ENCODE measurements at places on chromosomes 6 and 20. TPM values are rescaled to one million over a fixed set of nuclear protein-coding genes. Genes with fewer than 3 reads are reported as not detected.

- no peak for DNase-seq
These were observed 326.9 kb downstream of the UBE3D start for GRCh38 chr6:82738773-82739172.

Gene DNAH8
- polyA plus RNA-seq, result not detected

- DNase-seq, result no peak
These were observed 7.8 kb downstream of the NFYA start for GRCh38 chr6:41080621-41081020.

Gene SPAG4
- 0.89 TPM for polyA plus RNA-seq

Gene EEF1E1
- 94.0 TPM for polyA plus RNA-seq

Gene UBD
- not detected for polyA plus RNA-seq

DNA sequence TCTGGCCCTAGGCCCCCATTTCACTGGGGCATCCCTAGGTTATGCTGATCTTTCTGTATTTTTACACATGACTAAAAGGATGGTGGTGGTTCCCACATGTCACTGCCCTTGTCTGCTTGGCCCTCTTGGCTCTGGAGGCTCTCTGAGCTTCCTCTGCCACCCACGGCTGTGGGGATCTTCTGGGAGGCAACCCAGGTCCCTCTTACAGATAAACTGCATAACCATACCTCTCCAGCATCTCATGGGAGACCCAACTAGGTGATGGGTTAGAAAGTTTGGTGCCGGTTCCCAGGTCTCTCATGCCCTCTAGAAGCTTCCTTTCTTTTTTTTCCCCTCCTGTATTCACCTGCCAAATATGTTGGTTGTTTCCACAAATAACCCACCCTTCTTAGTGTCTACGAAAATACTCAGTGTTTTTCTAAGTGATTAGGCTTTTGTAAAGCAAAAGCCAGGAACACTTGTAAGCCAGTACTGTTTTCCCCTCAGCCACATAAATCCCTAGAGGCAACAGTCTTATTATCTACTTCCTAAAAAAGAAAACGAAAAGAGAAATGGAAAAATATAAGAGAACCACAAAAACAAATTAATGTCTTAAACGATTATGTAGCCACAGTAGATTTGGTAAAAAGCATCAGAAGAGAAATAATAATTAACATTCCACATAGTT, 71.7 kb upstream of the SMLR1 start:
- DNase-seq, result no peak

GRCh38 chr6:129194306-129194941, 311.5 kb downstream of the LAMA2 start:
- no peak for DNase-seq

DNA sequence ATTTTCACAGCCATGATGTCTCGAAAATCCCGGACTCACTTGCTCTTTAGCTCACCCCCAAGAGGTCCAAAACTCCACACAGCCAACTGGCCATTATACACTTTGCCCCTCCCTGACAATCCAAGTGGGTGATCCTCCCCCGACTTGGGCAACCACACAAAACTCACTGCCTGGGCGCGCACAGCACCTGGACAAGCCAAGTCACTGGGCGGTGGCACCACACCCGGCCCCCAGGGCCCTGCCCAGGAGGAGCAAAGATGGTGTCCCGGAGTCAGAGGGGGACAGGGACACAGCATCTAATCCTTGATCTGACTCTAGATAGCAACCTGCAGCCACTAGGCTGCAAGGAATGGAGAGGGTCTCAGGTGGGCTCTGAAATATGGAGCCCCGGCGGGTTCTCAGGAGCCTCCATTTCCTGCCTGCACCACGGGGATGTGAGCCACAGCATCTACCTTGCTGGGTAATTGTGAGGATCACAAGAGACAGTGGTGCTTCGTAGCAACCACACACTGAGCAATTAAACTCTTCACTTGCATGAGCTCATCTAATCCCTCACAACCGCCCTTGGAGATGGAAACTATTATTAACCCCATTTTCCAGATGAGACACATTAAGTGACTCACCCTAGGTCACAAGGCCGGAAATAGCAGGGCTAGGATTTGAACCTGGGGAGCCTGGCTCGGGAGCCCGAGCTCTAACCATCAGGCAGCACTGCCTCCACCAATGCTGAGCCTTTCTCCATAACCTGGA, 66.6 kb downstream of the BMP7 start:
- no peak for DNase-seq

DNA sequence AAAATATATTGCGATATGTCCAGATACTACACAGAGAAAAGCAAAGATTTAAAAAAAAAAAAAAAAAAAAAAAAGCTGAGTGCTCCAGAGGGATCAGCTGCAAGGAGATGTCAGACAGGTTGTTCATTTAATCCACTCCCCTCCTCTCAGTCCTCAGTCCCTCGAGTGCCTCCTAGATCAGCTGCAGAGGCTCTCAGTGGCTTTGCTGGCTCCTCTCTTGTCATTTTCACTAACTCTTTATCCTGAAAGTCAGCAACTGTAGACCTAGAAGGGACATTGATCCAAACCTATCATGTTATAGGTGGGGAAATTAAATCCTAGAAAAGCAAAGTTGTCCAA, 61.6 kb downstream of the KIAA0319 start:
- DNase-seq, result no peak

DNA sequence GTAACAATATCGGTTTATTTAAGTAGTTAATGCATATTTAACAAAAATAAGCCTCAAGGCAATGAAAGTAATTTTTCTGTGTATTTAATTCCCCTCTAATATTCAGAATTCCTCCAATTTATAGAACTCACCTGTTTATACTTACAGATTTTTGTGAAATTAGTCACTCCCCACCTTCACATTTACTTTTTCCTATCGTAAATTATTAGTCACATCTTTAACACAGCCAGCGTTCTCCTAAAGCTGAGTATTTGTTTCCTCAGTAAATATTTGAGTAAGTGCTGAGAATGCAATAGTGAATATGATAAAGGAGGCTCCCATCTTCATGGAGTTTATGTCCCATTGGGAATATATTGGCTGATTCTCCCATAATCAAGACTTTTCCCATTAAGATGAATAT, 88.0 kb downstream of the SYCP2 start:
- no peak for DNase-seq

Gene OTOR
- polyA plus RNA-seq, result not detected

DNA sequence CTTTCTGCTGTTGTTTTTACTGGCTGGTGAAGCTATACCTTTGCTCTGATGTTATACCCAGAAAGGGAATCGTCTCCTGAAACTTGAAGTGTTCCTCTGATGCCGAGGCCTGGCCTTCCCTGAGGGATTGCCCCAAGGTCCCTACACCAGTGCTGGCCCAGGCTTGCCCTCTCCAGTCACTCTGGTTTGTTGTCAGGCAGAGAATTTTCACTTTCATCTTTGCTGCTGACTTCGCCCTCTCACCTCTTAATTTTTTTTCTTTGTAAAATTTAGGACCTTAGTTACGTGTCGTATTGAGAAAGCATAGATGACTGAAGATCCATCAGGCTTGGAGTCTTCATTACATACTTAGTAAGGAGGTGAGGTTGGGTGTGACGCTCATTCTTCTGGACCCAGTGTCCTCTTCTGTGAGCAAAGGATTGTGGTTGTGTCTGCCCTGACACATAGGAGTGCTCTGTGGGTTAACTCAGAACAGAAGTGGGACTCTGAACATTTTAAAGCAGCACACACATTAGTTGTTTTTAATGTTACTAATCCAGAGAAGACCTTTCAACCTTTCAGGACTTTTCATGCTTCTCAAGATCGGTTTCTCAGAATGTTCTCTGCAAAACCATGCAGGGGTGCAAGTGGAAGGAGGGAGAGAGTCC, 45.4 kb downstream of the TULP4 start:
- no peak for DNase-seq

DNA sequence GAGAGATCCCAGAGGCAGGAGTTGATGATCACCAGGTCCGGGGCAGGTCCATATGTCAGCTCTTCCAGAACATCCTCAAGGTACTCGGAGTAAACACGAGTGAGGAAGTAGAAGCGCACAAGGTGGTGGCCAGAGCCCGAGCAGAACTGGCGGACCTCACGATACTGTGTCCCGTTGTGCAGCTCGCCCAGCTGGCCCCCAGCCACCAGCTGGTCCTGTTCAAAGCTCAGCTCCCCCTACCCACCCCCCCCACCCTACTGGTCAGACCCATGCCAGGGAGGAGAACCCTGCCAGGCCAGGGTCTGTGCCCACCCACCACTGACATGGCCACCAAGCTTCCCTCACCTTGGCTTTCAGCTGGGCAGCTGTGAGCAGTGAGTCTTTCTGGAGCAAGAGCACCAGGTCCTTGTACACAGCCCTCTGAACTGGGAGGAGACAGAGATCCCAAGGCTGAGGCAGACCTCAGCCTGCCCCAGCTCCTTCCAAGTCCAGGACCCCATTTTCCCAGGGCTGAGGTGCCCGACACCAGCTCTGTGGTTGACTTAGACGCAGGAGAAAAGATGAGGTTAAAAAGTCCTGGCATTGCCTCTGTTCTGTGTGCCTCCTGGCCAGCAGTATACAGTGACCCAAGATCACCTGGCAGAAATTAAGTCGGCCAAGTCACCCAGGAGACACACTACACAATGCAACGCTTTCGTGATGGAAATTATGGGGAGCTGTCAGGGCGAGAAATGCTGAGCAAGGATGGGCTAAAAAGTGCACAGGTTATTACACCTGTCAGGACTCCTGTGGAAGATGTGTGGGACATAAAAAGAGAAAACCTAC, 1.4 kb downstream of the PCED1A start:
- DNase-seq, result no peak

DNA sequence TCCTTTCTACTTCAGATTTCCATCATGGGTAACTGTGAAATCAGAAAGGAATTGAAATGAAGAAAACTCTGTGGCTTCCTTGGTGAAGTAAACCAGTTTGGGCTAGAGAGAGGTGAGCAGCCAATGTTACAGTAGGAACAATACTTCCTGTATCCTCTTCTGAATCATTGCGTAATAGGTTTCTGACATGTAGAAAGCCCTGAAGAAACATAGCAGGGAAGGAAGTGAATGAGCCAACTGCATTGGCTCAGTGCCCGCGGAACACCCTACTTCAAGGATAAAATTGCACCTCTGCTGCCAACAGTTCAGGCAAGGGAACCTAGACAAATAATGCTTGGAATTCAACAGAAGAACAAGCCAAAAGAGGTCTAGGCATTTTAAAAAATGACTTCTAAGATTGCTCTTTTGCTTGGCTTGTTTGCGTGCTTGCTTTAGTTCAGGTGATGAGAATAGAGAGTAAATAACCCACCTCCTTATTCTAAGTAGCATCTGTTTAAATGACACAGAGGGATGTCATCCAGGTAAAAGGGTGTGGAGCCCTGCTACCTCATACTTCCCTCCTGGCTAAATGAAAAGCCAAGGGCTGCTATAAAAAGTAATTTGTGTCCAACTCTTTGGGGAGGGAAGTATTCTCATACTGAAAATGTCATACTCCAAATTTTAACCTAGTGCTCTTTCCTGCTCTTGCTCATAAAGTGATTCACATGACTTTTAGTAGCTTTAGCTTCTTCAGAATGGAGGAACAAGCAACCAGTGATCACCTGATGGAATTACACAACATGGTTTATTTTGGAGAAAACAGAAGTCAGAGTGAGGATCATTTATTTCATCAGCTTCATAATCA, 30.0 kb upstream of the AKIRIN2 start:
- DNase-seq, result no peak

Gene ADGRG6
- not detected for polyA plus RNA-seq

DNA sequence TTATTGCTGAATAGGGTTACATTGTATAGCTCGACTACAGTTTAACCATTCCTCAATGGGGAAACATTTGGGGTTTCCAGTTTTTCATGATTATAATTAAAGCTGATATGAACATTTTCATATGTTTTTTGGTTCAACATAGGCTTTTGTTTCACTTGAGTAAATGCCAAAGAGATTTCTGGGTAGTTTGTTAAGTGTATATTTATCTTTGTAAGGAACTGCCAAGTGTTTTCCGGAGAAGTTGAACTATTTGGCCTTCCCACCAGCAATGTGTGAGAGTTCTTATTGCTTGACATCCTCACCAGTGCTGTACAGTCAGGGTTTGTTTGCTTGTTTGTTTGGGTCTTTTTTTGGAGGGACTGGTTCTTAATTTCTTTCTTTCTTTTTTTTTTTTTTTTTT, 83.7 kb upstream of the RALY start:
- no peak for DNase-seq

- DNase-seq, result no peak
These were observed 3.1 kb upstream of the HINT3 start for GRCh38 chr6:125953502-125953875.

DNA sequence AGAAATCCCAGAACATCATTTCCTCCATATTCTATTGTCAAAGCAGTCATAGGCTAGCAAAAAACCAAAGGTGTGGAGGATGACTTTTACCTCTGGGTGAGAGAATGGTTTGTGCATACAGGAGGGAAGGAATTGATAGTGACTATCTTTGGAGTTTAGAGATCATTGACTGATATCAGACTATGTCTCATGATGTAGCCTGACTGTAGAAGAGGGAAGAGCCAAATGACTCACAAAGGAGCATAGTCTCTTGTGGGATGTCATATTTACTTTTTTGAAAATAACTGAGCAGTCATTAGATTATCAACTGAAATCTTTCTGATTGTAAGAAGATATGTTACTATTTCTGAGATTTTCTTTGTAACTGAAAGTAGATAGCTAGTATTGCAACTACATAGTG, 158.5 kb downstream of the FLRT3 start:
- no peak for DNase-seq

- DNase-seq, result no peak
These were observed 124.9 kb upstream of the TMEM170B start for GRCh38 chr6:11412616-11413015.

Gene TRAPPC3L
- 0.20 TPM for polyA plus RNA-seq

Gene VWA7
- 1.8 TPM for polyA plus RNA-seq
